NK-92 treated with Interleukin-12 subunit alpha and Interleukin-12 subunit beta, amount 100 ng/mL, for 24 hours (cell line): ENCODE measurements at places on chromosomes 4 and X.

DNA sequence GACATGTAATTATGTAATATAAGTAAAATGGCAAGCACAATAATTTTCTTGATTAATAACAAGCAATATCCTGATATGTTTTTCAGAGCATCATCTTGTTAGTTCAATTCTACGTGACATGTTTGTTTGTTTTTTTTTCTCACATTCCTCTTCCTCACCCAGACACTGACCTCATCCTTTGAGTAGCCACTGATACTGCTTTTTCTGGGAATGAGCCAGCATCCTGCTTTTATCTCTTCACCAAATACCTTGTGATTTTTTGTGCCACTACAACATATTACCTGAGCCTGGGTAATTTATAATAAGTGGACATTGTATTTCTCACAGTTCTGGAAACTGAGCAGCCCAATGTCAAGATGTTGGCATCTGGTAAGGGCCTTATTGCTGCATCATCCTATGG lies 484.0 kb downstream of the NAF1 start:
- no peak for DNase-seq

DNA sequence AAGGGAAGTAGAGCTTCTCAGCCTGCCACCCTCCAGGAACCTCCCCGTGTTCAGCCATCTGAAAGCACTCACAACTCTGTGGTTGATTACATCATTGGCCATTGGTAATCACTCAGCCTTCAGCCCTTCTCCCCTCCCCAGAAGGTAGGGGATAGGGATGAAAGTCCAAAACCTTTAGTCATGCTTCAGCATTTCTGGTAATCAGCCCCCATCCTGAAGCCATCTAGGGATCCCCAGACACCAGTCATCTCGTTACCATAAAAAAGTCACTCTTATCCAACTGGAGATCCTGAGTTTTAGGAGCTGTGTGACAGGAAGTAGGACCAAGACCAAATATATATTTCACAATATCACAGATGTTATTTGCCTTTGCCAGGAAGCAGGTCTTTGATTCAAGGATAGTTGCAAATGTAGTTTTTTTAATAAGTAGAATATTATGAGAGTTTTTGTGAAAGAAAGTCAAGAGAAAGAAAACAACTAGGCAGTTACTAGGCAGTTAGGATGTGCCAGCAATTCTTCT lies 364.6 kb upstream of the NOCT start:
- no peak for DNase-seq

- DNase-seq = no peak
These were observed 690.2 kb downstream of the FAT4 start for GRCh38 chr4:126004941-126005340.

DNA sequence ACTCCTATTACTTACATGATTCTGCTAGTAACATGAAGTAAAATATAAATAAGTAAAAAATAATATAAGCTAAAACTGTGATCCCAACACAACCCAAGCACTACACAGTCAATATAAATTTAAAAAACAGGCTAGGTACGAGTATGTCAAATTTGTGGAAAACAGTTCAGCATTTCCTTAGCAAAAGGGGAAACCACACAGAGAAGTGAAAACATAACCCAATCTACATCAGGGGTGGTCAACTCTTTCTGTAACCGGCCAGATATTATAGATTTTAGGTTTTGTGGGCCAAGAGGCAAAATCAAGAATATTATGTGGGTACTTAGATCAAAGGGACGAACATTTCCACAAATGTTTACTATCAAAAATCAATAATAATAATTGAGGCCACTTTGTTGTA lies 70.1 kb downstream of the CHST7 start:
- no peak for DNase-seq
